ENCODE measurements at places on chromosomes 6 and 20.
A peak's percentile ranks its signal among the peaks of the same experiment; 100 is the strongest.

- peak; percentile 20 for DNase-seq
These were observed 112.4 kb downstream of the TAF4 start for GRCh38 chr20:61953037-61954021.

DNA sequence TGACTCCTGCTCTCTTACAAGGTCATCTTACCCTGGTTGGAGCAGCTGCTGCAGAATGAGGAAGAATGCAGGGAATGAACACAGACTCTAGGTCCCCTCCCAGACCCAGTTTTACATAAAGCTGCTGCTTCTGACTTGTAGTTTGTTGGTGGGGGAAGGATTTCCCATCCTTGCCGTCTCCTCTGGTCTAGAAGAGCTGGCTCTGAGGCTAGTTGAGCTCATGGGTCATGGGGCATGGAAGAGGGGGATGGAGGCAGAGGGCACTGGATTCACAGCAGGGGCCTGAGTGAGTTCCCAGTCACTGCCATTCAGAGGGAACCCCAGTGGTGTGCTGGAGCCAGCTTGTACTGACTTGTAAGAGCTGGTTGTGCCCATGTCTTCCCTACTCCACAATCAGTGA lies 9.2 kb upstream of the GUCA1A start:
- DNase-seq = no peak

GRCh38 chr6:88563277-88563625 lies 397.1 kb upstream of the CNR1 start:
- DNase-seq = no peak

GRCh38 chr6:96545882-96546281 lies 17.0 kb upstream of the FHL5 start:
- no peak for DNase-seq

DNA sequence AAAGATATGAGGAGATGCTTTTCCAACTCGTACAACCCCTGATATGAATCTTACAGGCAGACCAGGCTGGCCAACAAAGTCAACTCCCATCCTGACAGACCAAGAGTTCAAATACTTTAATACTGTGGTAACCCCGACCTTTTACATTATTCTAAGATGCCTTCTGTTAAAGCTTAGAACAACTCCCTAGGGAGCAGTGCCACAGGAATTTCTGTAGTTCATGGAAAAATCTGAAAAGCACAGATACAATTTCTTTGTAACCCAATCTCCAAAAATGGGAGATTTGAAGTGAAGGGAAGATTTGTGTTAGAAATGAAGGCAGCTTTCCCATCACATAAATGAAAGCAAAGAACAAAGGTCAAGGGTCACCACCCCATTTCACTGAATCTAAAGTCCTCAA lies 151.3 kb upstream of the BEND6 start:
- no peak for DNase-seq

DNA sequence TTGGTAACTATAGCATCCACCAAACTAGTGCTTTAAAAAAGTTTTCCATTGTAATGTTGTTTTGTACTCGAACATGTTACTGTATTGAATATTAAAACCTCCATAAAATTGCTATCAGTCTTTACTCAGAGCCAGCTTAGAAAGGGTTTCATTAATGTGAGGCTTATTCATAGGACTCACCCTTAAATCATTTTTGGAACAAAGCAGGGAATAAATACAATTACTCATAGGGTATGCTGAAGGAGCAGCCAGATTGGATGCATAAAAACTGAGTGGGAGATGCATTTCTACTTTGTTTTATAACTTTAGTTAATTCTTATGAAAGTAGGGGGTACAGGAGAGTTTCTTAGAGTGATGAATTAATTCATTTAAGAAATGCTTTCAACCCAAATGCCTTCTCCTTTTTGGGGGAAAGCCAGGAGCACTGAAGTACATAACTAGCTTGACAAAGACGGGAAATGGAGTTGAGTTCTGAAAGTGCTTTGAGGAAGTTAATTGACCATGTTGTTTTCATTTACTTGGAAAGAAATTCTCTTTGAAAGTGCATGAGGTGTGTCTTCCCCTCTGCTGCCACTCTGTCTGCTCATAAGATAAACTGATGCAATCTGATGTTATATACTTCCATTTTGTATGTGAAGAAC lies 90.3 kb downstream of the RNF144B start:
- DNase-seq = no peak

Data from DMS153 (cell line).